Cerebellar nuclear complex (tissue), 1 donor: ENCODE measurements at places on chromosomes 1 and 21.

DNA sequence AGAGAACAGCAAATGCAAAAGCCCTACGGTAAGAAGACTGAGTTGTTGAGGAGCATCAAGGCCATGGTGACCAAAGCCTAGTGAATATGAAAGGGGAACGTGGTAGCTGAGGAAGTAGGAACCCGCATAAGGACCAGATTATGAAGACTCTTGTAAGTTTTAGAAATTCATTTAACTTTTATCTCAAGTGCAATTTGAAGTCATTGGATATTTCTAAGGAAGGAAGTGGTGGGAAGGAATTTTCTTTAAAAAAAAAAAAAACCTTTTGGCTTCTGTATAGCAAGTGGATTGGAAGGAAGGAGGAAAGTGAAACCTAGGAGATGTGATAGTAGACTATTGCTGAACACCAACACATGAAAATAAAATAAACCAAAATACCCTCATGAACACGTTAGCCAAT is 119.0 kb downstream of the TNFSF18 start:
- no peak for DNase-seq

GRCh38 chr21:39141502-39141901 is 41.7 kb downstream of the PSMG1 start:
- no peak for DNase-seq

DNA sequence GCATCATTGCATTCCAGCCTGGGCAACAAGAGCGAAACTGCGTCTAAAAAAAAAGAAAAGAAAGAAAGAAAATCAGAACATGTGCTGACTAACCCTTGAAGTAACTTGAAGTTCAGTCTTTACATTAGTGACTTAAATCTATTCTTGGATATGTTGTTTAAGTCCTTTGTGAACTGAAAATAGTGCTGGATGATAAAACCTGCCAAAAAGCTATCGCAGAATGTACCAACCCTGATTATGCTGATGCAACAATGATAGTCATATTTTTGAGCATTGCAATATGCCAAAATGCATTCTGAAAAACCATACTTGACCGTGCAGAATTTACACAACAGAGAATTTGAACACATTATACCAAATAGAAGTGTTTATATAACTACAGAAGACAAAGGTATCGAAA is 30.7 kb downstream of the SHISAL2A start:
- no peak for DNase-seq

DNA sequence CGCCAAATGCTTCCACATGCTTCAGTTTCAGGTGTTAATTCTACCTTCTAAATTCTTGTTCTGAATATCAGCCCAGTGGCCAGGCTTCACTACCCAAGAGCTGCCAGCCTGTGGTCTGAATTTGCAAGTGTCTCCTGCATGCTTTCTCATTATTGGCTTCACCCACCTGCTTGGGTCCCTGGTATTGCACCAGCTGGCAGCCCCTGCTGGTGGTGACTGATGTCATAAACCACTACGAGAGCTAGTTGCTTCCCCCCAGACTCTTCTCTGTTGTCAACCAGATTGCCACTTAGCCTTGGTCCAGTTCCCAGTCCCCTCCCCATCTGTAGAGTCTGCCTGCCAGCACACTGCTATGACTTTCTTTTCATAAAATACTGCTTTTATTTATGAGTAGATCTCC is 197.7 kb upstream of the DUSP10 start:
- no peak for DNase-seq

DNA sequence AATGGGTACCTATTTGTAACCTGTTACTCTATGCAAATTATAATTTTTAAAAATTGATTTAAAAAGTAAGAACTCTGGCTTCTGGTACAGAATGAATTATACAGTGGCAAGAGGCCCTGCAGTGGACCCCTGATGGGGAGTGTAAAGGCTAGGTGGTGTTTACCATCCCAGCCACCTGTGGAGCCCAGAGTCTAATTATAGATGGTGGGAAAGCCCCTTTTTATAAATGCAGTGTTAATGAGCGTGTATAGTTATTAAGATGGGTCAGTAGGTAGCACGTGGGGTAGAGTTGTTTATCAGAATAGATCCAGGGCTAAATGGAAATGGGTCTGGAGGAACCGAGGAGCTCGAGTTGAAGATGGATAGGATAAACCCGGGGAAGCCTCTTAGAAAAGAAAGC is 13.9 kb upstream of the PRELP start:
- no peak for DNase-seq

GRCh38 chr1:28666806-28667205 is 1.8 kb upstream of the GMEB1 start:
- no peak for DNase-seq

DNA sequence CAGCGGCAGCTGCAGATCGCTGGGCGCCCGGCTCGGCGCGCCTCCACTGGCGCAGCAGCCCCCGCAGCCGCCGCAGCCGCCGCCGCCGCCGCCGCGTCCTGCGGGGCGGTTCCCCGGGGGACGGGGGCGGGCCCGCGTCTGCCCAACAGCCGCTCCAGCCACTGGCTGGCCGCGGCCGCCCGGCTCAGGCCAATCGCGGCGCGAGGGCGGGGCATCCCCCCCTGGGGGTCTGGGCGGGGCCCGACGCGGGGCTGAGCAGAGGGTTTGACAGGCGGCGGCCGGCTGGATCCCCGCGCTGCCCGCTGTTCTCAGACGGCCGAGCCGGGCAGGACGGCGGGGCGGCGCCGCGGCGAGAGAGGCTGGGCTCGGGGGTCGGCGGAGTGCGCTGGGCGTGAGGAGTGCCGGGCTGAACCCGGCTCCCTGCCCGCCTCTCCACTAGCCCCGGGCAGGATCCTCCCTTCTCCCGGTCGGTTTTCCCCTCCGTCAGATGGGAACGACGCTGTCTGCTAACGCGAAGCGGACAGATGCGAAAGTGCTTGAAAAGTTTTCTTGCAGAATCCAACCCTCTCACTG is at the start of gene GLIS1:
GLIS1 (minus strand) TSS at position 56 of the 573 bp plus-strand sequence. CDS start 1,100 bp downstream, outside the sequence.
- DNase-seq, result no peak

- no peak for DNase-seq
Observed at GRCh38 chr1:106768077-106768476, 288.4 kb upstream of the PRMT6 start.

DNA sequence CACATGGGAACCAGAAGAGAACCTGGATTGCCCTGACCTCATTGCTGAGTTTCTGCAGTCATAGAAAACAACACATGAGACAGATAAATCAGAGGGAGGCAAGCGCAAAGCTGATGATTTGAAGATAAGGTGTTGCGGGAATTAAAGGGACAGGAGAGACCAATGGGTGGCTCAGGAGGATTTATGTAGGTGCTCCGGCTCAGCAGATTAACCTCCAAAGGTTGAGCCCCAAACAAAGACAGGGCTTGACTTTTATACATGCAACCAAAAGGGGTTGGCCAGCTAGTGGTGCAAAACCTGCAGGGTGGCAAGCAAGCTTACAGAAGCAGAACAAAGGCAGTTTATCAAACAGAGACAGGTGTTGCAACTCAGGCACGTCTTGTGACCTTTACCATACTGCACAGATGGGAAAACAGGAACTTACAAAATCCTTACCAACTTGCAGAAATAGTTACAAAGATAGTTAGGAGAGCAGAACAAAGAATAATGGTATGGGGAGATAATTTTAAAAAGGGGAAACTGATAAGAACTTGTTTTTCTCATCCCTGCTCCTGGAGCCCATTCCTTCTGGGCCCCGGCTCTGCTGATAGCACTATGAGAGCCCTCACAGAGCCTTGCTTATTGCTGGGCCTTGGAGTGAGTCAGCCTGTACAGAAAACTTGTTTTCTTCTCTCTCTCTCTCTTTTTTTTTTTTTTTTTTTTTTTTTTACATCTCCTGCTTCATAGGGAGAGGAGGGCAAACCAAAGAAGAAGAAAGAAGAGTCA is 93.6 kb downstream of the SNRPE start:
- DNase-seq, result no peak

DNA sequence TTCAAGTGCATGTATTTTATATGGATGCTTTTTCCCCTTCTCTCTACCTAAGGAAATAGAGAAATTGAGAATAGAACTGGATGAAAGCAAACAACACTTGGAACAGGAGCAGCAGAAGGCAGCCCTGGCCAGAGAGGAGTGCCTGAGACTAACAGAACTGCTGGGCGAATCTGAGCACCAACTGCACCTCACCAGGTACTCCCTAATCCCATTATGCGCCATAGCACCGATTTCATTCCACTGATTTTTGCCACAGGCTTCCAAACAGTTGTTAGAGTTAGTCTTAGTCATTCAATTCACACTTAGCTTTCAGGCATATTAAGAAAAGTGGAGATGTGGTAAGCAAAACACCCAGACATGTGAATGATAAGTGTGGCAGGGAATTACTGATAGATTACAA is 122.8 kb downstream of the SDCCAG8 start:
- peak; percentile 33 for DNase-seq

GRCh38 chr1:39816415-39817090 is 27.9 kb upstream of the BMP8B start:
- DNase-seq, result peak; percentile 11

DNA sequence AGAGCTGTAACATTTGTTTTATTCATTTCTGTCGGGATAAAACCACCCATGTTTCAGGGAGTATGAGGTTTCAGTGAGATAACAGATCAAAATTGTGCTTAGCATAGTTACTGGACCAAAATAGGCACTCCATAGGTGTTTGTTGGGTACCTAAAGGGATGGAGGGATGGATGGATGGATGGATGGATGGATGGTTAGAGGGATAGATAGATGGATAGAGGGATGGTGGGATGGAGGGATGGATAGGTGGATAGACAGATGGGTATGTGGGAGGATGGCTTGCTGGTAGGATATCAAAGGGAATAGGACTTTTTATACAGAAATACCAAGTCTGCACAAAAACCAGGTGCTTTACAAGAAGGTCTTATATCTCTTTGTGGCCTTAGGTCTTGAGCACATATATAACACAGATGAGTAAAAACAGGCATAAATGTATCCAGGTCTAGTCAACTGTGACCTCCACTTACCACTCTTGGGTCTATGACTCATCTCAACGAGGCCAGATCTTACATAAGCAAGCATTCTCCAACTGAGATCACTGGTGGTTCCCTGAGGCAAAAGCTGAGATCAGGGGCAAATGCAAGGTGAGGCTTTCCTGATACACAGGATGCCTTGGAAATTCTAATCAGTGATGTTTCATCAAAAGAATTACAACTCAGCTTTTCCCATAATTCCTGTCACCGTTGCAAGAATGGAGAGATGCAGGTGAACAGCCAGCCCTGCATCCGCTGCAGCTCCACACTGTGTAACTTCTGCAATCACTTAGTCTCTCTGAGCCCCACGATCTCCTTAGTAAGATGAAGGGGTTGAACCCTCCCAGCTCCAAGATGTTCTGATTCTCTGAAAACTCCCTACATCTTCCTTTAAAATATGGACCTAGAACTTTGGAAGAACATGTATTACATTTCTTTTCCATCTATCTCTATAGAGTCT is 32.0 kb downstream of the PTAFR start:
- no peak for DNase-seq

DNA sequence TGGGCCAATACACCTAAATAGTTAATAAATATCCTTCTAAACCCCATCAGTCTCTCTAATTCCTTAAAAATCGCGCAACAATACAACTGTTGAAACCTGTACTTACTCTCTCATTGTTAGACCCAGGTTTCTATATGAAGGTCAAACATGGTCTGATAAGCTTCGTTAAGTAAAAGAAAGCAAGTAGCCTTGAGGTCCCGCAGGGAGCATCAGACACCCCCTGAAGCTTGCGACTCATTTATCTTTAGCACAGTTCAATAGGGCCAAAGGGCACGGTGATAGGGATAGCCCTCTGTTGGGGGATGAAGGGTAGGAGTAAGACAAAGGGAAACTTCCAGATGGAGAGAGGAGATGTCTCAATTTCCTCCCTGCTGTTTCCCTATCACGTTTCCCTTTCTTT is 27.3 kb upstream of the THEM4 start:
- DNase-seq, result no peak

DNA sequence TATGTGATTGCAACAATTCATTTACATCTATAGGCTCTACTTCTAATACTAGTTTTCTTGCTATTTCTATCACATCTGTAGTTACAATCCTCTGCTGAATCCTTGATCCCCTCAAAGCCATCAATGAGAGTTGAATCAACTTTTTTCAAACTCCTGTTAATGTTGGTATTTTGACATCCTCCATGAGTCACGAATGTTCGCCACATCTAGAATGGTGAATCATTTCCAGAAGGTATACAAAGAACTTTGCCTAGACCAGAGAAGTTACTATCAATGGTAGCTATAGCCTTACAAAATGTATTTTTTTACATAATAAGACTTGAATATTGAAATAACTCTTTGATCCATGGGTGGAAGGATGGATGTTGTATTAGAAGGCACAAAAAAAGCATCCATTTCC is 110.0 kb downstream of the AMY1C start:
- no peak for DNase-seq

GRCh38 chr1:230883967-230884366 is 15.6 kb upstream of the C1orf198 start:
- DNase-seq, result no peak

DNA sequence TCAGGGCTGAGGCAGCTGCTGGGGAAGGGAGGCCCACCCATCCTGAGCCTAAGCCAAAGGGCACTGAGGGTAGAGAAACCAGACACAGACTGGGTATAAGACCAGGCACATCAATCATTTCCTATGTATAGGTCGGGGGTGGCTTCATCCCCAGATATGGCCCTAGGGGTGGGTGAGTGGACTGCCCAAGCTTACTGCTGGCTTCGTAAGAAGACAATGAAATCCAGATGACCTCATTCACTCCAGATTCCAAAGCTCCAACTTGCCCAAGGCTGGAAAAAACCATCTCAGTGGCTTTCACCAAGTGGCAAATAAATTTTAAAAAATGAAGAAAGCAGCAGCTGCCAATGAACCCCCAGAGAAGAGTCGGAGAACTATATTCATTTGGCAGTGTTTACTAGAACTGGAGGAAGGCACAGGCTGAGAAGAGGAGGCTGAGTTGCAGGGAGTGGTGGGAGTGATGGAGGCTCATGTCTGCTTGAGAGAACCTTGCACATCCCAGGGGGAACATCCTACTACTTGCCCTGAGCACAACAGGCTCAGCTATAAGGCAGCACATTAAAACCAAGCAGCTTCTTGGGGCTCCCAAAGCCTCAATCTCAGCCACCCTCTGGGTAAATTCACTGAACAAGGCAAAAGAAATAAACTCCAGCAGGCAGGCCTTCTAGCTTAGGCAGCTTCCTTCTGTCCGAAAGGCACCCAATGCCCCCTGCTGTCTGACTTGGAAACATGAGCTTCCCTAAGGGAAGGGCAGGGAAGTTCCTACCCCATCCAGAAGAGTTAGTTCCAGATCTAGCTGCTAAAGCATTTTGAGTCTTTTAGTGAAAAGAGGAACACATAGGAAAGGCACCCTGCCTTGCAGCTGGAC is 14.1 kb downstream of the PEA15 start:
- no peak for DNase-seq
